Occipital lobe (tissue), 3 donors: ENCODE measurements at places on chromosomes 12 and 14. TPM values are rescaled to one million over a fixed set of nuclear protein-coding genes. Genes with fewer than 3 reads are reported as not detected.

GPRC5D gene
- not detected for total RNA-seq

COX8C gene
- not detected for total RNA-seq

BIN2 gene
- total RNA-seq: 2.2 TPM

GLIPR1 gene
- total RNA-seq: 2.8 TPM

KRT71 gene
- total RNA-seq: not detected

STXBP6 gene
- 11.9 TPM for total RNA-seq

IFNG-AS1 gene
- total RNA-seq: not detected

PROX2 gene
- total RNA-seq: not detected

NRL gene
- total RNA-seq: 0.94 TPM

CATSPERB gene
- total RNA-seq: 3.7 TPM

NANOG gene
- not detected for total RNA-seq

ADCY4 gene
- 1.4 TPM for total RNA-seq

SIRT4 gene
- 4.5 TPM for total RNA-seq

SCNN1A gene
- total RNA-seq: not detected
